ENCODE measurements at places on chromosomes 5 and 9. TPM values are rescaled to one million over a fixed set of nuclear protein-coding genes. Genes with fewer than 3 reads are reported as not detected.

- DNase-seq: no peak
- H3K27ac ChIP-seq: no peak overlapping the region
- H3K36me3 ChIP-seq: no peaks in the 10 kb centered on the region
- H3K4me3 ChIP-seq: no peak overlapping the region
- no peaks in the 10 kb centered on the region for H3K27me3 ChIP-seq
Observed at GRCh38 chr9:70058569-70059116, 15.0 kb downstream of the MAMDC2 start.

DNA sequence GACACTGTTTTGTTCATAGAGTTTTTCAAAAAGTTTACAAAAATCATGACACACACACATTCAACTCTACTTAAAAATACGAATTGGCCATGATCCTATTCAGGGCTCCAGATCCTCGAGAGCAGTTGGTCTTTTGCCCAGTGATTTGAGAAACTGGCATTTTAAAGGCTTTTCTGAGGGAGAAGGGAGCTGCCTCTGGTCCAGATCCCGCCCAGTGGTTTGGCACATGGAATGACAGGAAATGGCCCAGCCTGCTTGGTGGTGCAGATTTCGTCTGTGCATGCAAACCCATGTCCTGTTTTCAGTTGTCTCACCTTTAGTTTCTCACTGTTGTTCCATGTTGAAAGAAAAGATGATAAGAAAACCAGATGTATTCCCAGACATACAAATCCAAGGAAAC, 3.6 kb downstream of the CAMK4 start:
- DNase-seq: peak; percentile 16
- H3K4me3 ChIP-seq: peak overlapping the region; percentile 85
- no peak overlapping the region for H3K27ac ChIP-seq
- no peaks in the 10 kb centered on the region for H3K27me3 ChIP-seq
- H3K36me3 ChIP-seq: no peaks in the 10 kb centered on the region
- H3K4me1 ChIP-seq: peaks cover 53% of the 10 kb centered on the region

DNA sequence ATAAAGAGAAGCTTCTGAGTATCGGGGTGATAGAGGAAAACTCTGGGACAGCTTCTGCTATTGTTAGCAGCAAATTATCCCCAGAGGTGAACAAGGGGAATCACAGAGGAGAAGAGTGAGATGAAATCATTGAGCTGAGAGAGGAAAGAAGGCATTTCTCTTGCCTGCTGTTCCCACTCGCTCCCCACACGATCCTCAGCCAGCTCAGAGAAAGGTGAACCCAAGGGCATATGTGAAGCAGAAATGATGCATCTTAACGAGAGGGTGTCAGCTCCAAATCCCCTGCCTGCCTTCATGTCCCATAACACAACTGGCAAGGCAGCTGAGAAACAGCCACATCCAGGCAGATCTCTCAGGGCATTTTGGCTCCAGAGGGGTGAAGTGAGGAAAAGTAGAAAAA, 111.6 kb downstream of the BRINP1 start:
- no peaks in the 10 kb centered on the region for H3K36me3 ChIP-seq
- H3K27me3 ChIP-seq: no peaks in the 10 kb centered on the region
- no peaks in the 10 kb centered on the region for H3K4me1 ChIP-seq
- H3K27ac ChIP-seq: no peak overlapping the region

GRCh38 chr9:83969602-83970001, 10.4 kb downstream of the HNRNPK start:
- peaks cover 66% of the 10 kb centered on the region for H3K36me3 ChIP-seq
- DNase-seq: no peak
- H3K27me3 ChIP-seq: no peaks in the 10 kb centered on the region
- peaks cover 14% of the 10 kb centered on the region for H3K4me1 ChIP-seq
- no peak overlapping the region for H3K27ac ChIP-seq
- H3K4me3 ChIP-seq: no peak overlapping the region

GRCh38 chr9:20988061-20988460, 43.4 kb downstream of the HACD4 start:
- no peak overlapping the region for H3K4me3 ChIP-seq
- H3K27ac ChIP-seq: no peak overlapping the region
- peaks cover 4% of the 10 kb centered on the region for H3K36me3 ChIP-seq
- DNase-seq: no peak
- H3K4me1 ChIP-seq: no peaks in the 10 kb centered on the region

DNA sequence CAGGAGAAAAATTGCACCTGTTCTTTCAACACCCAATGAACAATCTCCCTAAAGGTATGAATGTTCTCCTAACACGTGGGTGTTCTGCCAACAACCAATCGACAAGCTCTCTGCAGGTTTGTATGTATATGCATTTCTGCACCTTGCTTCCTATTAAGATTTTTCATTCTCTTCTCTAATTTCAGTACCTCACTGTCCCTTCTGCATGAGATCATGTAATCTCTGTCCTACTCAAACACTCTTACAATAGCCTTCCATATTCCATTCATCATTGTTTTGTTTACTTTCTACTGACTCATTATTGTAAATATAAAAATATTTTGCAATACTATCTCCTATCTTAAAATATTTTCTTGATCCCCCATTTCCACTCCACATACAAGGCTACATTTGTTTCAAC, 382.0 kb downstream of the CDH12 start:
- no peaks in the 10 kb centered on the region for H3K4me1 ChIP-seq
- H3K27ac ChIP-seq: no peak overlapping the region
- no peaks in the 10 kb centered on the region for H3K36me3 ChIP-seq
- no peak overlapping the region for H3K4me3 ChIP-seq
- DNase-seq: no peak
- no peaks in the 10 kb centered on the region for H3K27me3 ChIP-seq

DNA sequence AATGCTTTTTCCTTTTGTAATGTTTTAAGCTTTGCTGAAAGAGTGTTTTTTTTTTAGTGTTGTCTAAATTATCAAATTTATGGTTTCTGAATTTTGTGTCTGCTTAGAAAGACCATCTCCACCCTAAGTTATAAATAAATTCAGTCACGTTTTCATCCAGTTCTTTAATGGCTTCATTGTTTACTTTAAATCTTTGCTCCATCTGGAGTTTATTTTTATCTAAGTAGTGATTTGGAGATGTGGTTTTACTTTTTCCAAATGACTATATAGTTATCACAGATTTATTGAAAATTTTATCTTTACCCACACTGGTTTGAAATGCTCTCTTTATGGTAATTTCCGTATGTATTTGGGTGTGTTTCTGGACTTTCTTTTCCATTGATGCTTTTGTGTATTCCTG, 577.2 kb upstream of the ZNF608 start:
- H3K36me3 ChIP-seq: no peaks in the 10 kb centered on the region
- H3K4me3 ChIP-seq: no peak overlapping the region
- no peak for DNase-seq
- H3K27ac ChIP-seq: no peak overlapping the region
- no peaks in the 10 kb centered on the region for H3K27me3 ChIP-seq

- H3K36me3 ChIP-seq: no peaks in the 10 kb centered on the region
- H3K4me3 ChIP-seq: no peak overlapping the region
- DNase-seq: no peak
- peaks cover 4% of the 10 kb centered on the region for H3K27me3 ChIP-seq
- H3K27ac ChIP-seq: no peak overlapping the region
Observed at GRCh38 chr5:61200582-61201155, 38.4 kb upstream of the SMIM15 start.

DNA sequence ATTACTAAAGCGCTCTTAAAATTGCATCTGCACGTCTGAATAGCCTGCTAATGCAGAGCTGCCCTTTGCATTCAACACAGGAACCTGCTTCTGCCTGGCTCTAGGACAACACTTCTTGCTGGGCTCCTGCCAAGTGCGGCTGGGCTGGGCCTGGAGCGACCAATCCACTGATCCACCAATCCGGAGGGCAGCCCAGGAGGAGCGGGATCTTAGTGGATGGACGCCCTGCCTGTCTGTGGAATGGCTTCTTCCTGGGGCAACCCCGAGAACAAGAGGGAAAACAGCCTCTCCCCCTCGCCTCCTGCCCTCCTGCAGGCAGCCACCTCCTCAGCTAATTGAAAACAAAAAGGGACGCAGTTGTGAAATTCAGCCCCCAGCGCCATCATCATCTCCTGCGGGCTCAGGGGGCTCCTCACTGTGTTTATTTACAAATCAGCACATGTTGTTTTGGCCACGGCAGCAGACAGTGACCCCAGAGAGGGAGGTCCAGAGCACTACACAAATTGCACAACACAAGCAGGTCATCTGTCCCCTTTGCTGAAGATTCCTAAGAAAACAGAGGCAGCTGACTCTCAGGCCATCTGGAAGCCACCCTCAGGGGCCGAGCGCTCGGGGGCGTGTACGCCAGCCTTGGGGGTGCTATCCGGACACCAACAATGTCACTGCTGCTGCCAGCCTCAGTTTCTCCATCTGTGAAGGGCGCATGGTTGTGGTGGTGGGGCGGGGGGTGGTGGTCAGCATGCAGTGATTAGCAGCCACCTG, 57.3 kb downstream of the GADD45G start:
- no peak overlapping the region for H3K27ac ChIP-seq
- H3K27me3 ChIP-seq: no peaks in the 10 kb centered on the region
- H3K36me3 ChIP-seq: no peaks in the 10 kb centered on the region
- H3K4me3 ChIP-seq: no peak overlapping the region

GRCh38 chr5:148848393-148849031, 22.1 kb downstream of the ADRB2 start:
- peak overlapping the region; percentile 24 for H3K4me3 ChIP-seq
- no peaks in the 10 kb centered on the region for H3K36me3 ChIP-seq
- no peaks in the 10 kb centered on the region for H3K27me3 ChIP-seq
- H3K27ac ChIP-seq: peak overlapping the region; percentile 58
- peaks cover 95% of the 10 kb centered on the region for H3K4me1 ChIP-seq
- DNase-seq: no peak

DNA sequence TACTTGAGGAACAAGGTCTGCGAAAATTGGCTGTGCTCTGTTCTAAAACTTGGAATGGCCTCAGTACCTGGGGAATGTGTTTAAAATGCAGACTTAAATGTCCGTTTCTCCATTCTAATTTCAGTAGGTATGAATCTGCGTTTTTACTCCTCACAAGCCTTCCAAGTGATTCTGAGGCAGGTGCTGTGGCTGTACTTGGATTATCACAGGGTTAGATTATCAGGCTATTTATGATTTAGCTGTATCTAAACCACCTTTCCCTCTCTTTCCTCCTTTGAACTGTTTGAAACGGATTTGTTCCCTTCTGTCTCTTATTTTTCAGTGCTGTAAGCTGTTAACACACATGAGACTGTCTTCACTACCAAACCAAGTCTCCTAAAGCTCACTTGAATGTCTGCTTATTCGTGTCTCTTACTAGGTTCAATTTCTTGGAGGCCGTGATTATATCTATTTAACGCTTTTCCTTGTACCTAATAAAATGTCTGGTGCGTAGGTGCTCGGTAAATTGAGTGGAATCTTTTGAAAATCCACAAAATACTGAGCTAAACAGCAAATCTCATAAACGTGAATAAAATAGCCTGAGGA, 714 bp upstream of the CETN3 start:
- DNase-seq: no peak
- peak overlapping the region; percentile 79 for H3K27ac ChIP-seq
- H3K4me1 ChIP-seq: peaks cover 13% of the 10 kb centered on the region
- no peaks in the 10 kb centered on the region for H3K36me3 ChIP-seq

DNA sequence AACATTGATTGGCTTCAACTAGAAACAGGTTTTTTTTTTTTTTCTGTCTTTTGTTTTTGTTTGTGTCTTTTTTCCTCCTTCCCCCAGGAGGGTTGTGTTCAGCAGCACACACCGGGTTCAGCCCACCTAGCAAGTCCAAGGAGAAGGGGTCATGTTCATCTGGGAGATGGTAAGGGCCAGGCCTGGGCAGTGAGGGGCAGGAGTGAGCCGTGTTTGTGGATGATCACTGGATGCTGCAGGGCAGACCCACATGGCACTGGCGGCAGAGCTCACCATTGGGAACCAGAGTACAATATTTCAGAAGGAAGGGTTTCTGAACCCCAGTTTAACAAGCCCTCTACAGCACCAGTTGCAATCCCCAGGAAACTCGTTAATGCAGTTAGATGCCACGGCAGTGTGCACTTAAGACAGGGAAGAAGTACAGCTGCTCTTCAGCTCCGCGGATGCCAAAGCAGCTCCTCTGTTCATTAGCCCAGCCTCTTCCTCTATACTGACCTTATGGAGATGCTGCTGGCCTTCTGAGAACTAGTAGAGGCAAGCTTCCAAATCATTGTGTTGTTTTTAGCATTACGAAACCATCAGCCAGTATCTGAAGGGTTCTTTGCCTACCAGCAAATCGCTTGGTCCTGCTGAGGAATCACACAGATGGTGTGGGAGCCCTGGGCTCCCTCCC, 508.2 kb upstream of the WWC1 start:
- no peak overlapping the region for H3K4me3 ChIP-seq
- no peak overlapping the region for H3K27ac ChIP-seq
- H3K4me1 ChIP-seq: no peaks in the 10 kb centered on the region
- no peaks in the 10 kb centered on the region for H3K36me3 ChIP-seq
- H3K27me3 ChIP-seq: no peaks in the 10 kb centered on the region

- no peaks in the 10 kb centered on the region for H3K4me1 ChIP-seq
- H3K36me3 ChIP-seq: no peaks in the 10 kb centered on the region
- H3K27ac ChIP-seq: no peak overlapping the region
- H3K4me3 ChIP-seq: no peak overlapping the region
- no peaks in the 10 kb centered on the region for H3K27me3 ChIP-seq
Observed at GRCh38 chr5:102700120-102700831, 54.8 kb upstream of the PAM start.

GRCh38 chr5:141508798-141509611, 20.1 kb downstream of the PCDHGC5 start:
- H3K36me3 ChIP-seq: no peaks in the 10 kb centered on the region
- H3K4me3 ChIP-seq: no peak overlapping the region
- peaks cover 13% of the 10 kb centered on the region for H3K4me1 ChIP-seq
- no peak overlapping the region for H3K27ac ChIP-seq
- no peak for DNase-seq

GRCh38 chr9:70954126-70954525, 167.3 kb downstream of the TRPM3 start:
- no peaks in the 10 kb centered on the region for H3K4me1 ChIP-seq
- H3K36me3 ChIP-seq: no peaks in the 10 kb centered on the region
- DNase-seq: no peak
- no peak overlapping the region for H3K4me3 ChIP-seq
- H3K27ac ChIP-seq: no peak overlapping the region
- H3K27me3 ChIP-seq: no peaks in the 10 kb centered on the region

Gene SLC2A6
- 16.3 TPM for total RNA-seq

Gene FAM151B
- total RNA-seq: 0.24 TPM

Gene SCGB3A1
- 2.0 TPM for total RNA-seq

Gene SHROOM1
- 2.0 TPM for total RNA-seq

Gene LECT2
- not detected for total RNA-seq

Gene ADAMTS6
- 0.93 TPM for total RNA-seq

Gene UBE2QL1
- total RNA-seq: not detected

Gene ROR2
- not detected for total RNA-seq

Gene HINT2
- total RNA-seq: 71.7 TPM

Gene PCDH1
- not detected for total RNA-seq
